IMR-90 (cell line): ENCODE measurements at places on chromosomes 3 and 15. TPM values are rescaled to one million over a fixed set of nuclear protein-coding genes. Genes with fewer than 3 reads are reported as not detected.

The NAALADL2 gene
- total RNA-seq: 19.2 and 20.6 TPM in 2 replicates

The ITIH4 gene
- 0.28 and 0.36 TPM in 2 replicates for total RNA-seq

The RNU6-1 gene
- not detected in 2 replicates for total RNA-seq

The CTXN2 gene
- not detected in 2 replicates for total RNA-seq

The FEZF2 gene
- not detected in 2 replicates for total RNA-seq

The SLC25A38 gene
- 16.1 and 17.4 TPM in 2 replicates for total RNA-seq

The TEX55 gene
- total RNA-seq: not detected in 2 replicates

The GOLGA8S gene
- under 0.01 TPM in 2 replicates for total RNA-seq

GRCh38 chr3:184134746-184135148 lies 411 bp upstream of the EIF2B5 start:
- peaks cover 5% of the 10 kb centered on the region for H3K36me3 ChIP-seq
- H3K27me3 ChIP-seq: no peaks in the 10 kb centered on the region
- H3K27ac ChIP-seq: peak overlapping the region; percentile 87
- no peaks in the 10 kb centered on the region; the same call in 1 of the 2 replicates for H3K4me1 ChIP-seq

- no peak overlapping the region for H3K27ac ChIP-seq
- no peak overlapping the region for H3K4me3 ChIP-seq
- no peaks in the 10 kb centered on the region for H3K27me3 ChIP-seq
- no peaks in the 10 kb centered on the region for H3K4me1 ChIP-seq
Measured at GRCh38 chr15:60957111-60957510, 272.0 kb downstream of the RORA start.

DNA sequence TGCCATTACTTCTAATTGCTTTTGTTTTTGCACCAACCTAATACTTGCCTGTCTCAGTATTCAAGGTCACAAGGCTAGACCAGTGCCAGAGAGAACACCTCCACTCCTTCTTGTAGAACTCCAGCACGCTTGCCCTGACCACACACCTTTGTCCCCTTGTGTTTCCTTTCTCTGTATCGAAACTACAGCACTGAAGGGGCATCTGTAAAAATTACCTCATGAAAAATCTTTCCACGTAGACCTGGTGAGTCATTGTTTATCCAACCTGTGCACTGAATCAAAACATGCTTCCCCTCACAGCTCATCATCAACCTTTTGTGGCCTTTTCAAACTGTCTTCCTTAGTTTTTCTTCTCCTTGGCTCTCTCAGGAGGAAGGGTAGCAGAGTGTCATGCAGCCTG lies 259.5 kb downstream of the THRB start:
- peaks cover 30% of the 10 kb centered on the region for H3K27me3 ChIP-seq
- peaks cover 7% of the 10 kb centered on the region for H3K4me1 ChIP-seq
- no peak overlapping the region for H3K27ac ChIP-seq
- H3K36me3 ChIP-seq: no peaks in the 10 kb centered on the region

GRCh38 chr15:70856884-70857561 lies 3.1 kb upstream of the LARP6 start:
- H3K4me3 ChIP-seq: no peak overlapping the region
- DNase-seq: peak; percentile 100
- no peaks in the 10 kb centered on the region for H3K36me3 ChIP-seq
- H3K27ac ChIP-seq: peak overlapping the region; percentile 87

DNA sequence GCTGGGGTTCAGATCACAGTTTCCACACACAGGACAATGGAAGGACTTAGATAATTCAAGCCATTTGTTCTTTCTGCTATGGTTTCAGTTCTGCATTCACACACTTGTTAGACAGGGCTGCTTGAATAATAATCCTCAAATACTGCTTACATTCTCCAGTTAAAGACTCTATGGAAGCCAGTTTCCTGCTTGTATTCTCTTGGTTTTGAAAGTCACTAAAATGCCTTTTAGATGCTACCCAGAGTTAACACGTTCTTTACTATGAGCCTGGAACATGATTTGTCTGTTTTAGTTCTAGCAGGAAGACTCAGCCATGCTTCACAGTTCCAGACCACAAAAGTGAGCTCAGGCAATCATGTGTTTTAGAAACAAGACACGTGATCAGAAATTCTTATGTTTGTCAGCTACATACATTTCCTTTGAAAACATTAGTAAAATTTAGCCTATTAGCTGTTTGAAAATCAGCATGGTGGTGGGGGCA lies 152.4 kb downstream of the LEKR1 start:
- H3K27me3 ChIP-seq: no peaks in the 10 kb centered on the region; the same call in 1 of the 2 replicates
- H3K4me1 ChIP-seq: no peaks in the 10 kb centered on the region
- no peaks in the 10 kb centered on the region for H3K36me3 ChIP-seq
- DNase-seq: peak; percentile 27
- no peak overlapping the region for H3K4me3 ChIP-seq

- H3K36me3 ChIP-seq: no peaks in the 10 kb centered on the region
- DNase-seq: peak; percentile 33
- no peak overlapping the region for H3K27ac ChIP-seq
- no peak overlapping the region for H3K4me3 ChIP-seq
- no peaks in the 10 kb centered on the region for H3K27me3 ChIP-seq
- no peaks in the 10 kb centered on the region for H3K4me1 ChIP-seq
Measured at GRCh38 chr3:189698811-189699210, 67.6 kb downstream of the TP63 start.

- peak; percentile 7 for DNase-seq
- no peaks in the 10 kb centered on the region for H3K36me3 ChIP-seq
Measured at GRCh38 chr15:49085696-49086459, 39.6 kb upstream of the SECISBP2L start.

DNA sequence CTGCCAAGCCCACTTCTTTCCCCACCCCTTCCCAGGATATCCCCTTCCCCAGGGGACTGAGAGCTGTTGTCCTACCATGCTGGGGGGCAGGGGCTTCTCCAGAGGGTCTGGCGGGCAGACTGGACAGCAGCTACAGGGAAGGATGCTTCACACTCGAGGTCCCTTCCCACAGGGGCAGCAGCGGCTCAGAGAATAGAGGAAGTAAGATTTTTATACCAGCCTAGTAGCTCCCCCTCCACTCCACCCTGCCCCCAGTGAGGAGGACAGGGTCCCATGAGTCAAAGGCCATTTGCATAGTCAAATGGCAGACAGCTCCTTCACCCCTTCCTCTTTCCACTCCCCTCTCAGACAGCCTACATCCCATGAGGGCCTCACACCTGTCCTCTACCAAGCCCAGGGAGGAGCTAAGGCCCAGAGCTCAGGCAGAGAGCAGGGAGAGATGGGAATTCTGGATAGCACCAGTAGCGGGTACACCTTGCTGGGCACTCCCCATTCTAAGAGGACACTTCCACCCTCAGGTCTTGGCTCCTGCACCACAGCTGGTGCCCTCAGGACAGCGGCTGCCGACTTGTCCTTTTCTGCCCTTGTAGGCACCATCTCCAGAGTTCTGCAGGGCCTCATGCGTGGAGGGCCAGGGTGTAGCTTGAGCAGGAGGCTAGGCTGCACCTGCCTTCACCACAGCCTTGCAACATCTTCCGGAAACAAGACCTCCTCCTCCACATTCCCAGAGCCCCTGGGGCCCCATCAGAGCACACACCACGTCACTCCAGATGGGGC lies at the start of gene TLR9:
TLR9 (minus strand) TSS at position 194 of the 777 bp plus-strand sequence; CDS start at position 78, 116 bp downstream.
- no peaks in the 10 kb centered on the region for H3K4me1 ChIP-seq
- DNase-seq: no peak
- H3K4me3 ChIP-seq: no peak within 1 kb of the TSS
- H3K27me3 ChIP-seq: no peaks in the 10 kb centered on the region
- peaks cover 26% of the 10 kb centered on the region for H3K36me3 ChIP-seq

- H3K4me1 ChIP-seq: peaks cover 5% of the 10 kb centered on the region
- no peaks in the 10 kb centered on the region for H3K36me3 ChIP-seq
- DNase-seq: no peak
- no peak overlapping the region for H3K4me3 ChIP-seq
- no peak overlapping the region for H3K27ac ChIP-seq
Measured at GRCh38 chr3:30305021-30305420, 301.4 kb upstream of the TGFBR2 start.

GRCh38 chr3:156694536-156694935 lies 20.1 kb downstream of the TIPARP start:
- peak; percentile 76 for DNase-seq
- H3K4me1 ChIP-seq: peaks cover 22% of the 10 kb centered on the region
- no peak overlapping the region for H3K4me3 ChIP-seq
- H3K27me3 ChIP-seq: no peaks in the 10 kb centered on the region
- H3K27ac ChIP-seq: no peak overlapping the region

DNA sequence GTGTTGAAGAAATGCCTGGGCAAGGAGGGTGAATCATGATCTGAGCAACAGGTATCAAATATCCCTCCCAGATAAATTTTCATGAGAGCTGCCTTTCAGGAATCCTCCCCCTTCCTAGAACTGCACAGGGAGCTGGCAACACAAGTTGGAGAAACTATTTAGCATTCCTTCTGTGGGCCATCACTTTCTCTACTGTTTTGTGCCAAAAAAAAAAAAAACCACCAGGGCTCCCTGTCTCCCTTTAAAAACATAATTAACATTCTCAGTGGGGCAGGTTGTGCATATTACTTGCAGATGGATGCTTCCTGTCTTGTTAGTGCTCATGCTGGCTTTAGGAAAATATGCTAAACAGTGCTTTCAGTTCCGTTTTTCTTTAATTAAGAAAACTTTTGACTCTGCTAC lies 234.9 kb upstream of the LMCD1 start:
- H3K4me1 ChIP-seq: no peaks in the 10 kb centered on the region
- H3K27me3 ChIP-seq: no peaks in the 10 kb centered on the region
- H3K4me3 ChIP-seq: no peak overlapping the region
- no peak for DNase-seq
- no peaks in the 10 kb centered on the region for H3K36me3 ChIP-seq
- H3K27ac ChIP-seq: no peak overlapping the region

DNA sequence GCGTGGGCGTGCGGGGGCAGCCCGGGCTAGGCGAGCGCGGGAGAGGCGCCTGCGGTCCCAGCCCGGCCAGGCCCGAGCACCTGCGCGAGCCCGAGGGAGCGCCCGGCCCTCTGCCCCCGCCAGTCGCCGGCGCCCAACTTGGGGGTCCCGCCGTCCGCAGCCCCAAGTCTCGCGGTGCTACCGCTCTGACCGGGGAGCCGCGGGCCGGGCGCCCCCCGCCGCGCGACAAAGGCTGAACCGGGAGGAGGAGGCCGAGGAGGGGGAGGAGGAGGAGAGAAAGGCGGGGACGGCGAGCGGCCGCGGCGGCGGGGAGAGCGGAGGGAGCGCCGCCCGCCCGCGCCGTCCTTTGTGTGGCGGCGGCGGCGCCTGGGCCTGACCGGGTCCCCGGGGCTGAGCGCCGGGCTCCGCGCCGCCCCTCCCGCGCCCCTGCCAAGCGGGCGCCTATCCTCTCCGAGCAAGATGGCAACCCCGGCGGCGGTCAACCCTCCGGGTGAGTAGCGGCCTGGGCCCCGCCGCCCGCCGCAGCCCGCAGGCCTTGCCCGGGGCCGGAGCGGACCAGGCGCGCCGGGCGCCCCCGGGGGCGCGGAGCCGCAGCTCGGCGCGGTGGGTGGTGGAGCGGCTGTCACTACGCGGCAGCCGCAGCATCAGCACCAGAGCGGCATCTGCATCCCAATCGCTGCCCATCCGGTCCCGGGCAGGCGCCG lies at the start of gene ARNT2:
ARNT2 (plus strand) TSS at position 326 of the 704 bp plus-strand sequence; CDS start at position 460, 134 bp downstream.
- no peaks in the 10 kb centered on the region for H3K36me3 ChIP-seq
- DNase-seq: peak; percentile 25
- H3K27ac ChIP-seq: no peak within 1 kb of the TSS; the same call in 1 of the 2 replicates
- H3K27me3 ChIP-seq: no peaks in the 10 kb centered on the region

DNA sequence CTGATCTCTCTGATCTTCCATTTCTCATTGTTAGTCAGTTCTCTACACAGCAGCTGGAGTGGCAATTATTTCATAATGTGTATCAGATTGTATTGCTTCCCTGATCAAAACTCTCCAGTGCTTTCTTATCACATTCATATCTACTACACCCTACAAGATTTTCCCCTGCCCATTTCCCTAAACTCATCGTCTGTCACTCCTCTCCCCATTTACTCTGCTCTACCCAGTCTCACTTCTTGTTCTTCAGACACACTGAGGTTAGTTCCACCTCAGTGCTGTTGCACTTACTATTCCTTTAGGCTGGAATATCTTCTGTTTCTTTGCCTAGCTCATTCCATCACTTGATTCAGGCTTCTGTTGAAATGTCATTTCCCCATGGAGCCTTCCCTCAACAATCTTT lies 197.1 kb downstream of the SATB1 start:
- H3K27ac ChIP-seq: no peak overlapping the region
- no peak overlapping the region for H3K4me3 ChIP-seq
- no peaks in the 10 kb centered on the region for H3K4me1 ChIP-seq
- H3K27me3 ChIP-seq: no peaks in the 10 kb centered on the region

- no peak overlapping the region for H3K27ac ChIP-seq
- H3K27me3 ChIP-seq: no peaks in the 10 kb centered on the region
- no peaks in the 10 kb centered on the region for H3K36me3 ChIP-seq
- H3K4me3 ChIP-seq: no peak overlapping the region
- peaks cover 2% of the 10 kb centered on the region; the same call in 1 of the 2 replicates for H3K4me1 ChIP-seq
- DNase-seq: peak; percentile 61
Measured at GRCh38 chr3:89740881-89741177, 633.4 kb downstream of the EPHA3 start.

- DNase-seq: no peak
- no peaks in the 10 kb centered on the region for H3K27me3 ChIP-seq
- 0 out of 2 replicates have a peak, but pooled peaks cover 3% of the 10 kb centered on the region for H3K4me1 ChIP-seq
Measured at GRCh38 chr3:128413003-128413370, 53.7 kb downstream of the DNAJB8 start.

DNA sequence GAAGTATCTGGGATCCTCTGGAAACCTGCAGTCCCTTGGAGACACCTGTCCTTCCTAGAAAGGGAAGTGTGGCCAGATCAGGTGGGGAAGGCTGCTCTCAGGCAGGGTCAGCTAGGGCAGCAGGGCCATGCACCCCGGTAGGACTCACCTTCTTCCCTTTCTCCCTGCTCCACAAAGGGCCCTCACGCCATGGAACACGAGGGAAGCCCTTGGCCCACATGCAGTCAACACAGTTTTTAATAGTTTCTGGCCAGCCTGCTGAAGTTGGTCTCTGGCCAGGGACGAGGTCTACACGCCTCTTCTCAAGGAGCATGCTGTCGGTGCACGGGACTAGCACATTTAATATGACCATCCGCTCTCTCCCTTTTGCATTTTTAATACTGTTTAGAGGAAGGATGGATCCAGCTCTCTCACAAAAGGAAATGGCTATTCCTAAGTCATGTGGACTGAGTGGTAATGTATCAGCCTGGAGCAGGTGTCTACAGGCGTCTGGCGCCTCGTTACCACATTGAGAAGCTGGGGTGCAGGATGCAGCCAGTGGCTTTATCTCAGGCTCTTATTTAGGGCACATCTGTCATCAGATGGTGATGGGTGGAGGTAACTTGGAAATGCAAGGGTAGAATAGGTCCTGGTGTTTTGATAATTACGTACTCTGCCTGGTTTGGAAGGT lies 153.9 kb downstream of the KLF13 start:
- H3K27ac ChIP-seq: no peak overlapping the region
- H3K27me3 ChIP-seq: peaks cover 36% of the 10 kb centered on the region
- H3K4me1 ChIP-seq: no peaks in the 10 kb centered on the region; the same call in 1 of the 2 replicates
- no peak overlapping the region for H3K4me3 ChIP-seq
- no peaks in the 10 kb centered on the region for H3K36me3 ChIP-seq
- no peak for DNase-seq

GRCh38 chr3:48215876-48216275 lies 7.4 kb upstream of the CAMP start:
- H3K36me3 ChIP-seq: no peaks in the 10 kb centered on the region
- H3K27ac ChIP-seq: no peak overlapping the region

DNA sequence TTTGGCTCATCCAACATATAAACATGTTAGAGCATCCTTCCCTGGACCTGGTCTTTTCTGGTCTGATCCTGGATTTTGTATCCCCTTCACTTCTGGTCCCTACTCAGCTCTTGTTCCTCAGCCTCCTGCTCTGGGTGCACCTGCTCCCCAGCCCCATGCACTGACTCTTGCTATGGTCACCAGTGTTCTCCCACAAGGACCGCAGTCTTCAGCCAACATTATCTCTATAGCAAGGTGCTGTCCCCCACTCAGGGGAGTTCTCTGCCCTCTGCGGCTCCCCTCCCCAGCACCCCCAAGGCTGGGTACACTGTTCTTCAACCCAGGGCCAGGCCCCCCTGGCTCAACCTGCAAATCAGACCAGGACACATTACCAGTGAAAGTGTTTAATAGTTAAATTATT lies 80.2 kb downstream of the SEC22A start:
- H3K36me3 ChIP-seq: no peaks in the 10 kb centered on the region
- H3K4me1 ChIP-seq: no peaks in the 10 kb centered on the region
- H3K4me3 ChIP-seq: no peak overlapping the region
- no peaks in the 10 kb centered on the region for H3K27me3 ChIP-seq
- no peak overlapping the region for H3K27ac ChIP-seq
